Uterus (tissue), 4 donors: ENCODE measurements at places on chromosomes 3 and 15.
A peak's percentile ranks its signal among the peaks of the same experiment; 100 is the strongest.

DNA sequence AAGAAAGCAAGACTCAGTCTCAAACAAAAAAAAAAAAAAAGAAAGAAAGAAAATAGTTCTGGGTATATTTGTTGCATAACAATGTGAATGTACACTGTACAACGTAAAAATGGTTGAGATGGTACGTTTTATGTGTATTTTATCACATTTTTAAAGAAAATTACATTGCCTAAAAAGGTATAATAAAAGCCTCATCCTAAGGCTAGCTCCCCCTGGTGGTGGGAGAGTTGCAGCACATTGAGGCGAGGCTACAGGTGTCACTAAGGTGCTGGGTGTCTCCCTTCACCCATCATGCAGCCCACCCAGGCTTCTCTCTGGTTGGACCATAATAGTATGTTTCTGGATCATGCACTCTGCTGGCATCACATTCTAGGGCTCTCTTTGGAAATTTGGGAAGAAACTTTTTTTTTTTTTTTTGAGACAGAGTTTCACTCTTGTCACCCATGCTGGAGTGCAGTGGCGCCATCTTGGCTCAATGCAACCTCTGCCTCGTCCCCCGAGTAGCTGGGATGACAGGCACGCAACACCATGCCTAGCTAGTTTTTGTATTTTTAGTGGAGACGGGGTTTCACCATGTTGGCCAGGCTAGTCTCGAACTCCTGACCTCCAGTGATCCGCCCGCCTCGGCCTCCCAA is 12.4 kb upstream of the RAB11A start:
- no peaks in the 10 kb centered on the region for H3K36me3 ChIP-seq
- no peak overlapping the region for H3K27ac ChIP-seq
- DNase-seq, result peak; percentile 57
- no peak overlapping the region for H3K4me3 ChIP-seq
- H3K4me1 ChIP-seq, result no peaks in the 10 kb centered on the region

DNA sequence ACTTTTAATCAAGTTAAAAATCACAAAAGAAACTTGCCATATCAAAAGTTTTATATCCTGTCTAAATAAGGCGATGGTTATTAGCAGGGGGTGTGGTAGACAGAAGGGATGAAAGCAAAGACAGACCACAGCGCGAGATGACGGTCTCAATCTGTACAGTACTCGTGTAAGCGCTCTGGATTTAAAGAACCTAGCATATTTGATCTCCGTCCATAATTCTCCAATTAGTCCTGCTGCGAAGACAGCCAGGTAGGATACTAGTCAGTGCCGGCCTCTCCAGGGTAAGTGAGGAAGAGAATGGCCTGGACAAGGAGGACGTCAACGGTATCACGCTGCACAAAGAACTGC is 701 bp downstream of the SGO1 start:
- H3K27me3 ChIP-seq, result no peaks in the 10 kb centered on the region
- H3K36me3 ChIP-seq, result no peaks in the 10 kb centered on the region
- H3K4me1 ChIP-seq, result no peaks in the 10 kb centered on the region
- peak overlapping the region; percentile 50 for H3K4me3 ChIP-seq
- no peak for DNase-seq
- H3K27ac ChIP-seq, result no peak overlapping the region

GRCh38 chr3:98343647-98344507 is 9.8 kb upstream of the OR5K4 start:
- DNase-seq, result no peak
- no peaks in the 10 kb centered on the region for H3K4me1 ChIP-seq
- no peaks in the 10 kb centered on the region for H3K27me3 ChIP-seq
- no peak overlapping the region for H3K27ac ChIP-seq

GRCh38 chr3:40477666-40478065 is 744 bp downstream of the ZNF619 start:
- no peaks in the 10 kb centered on the region for H3K36me3 ChIP-seq
- H3K27ac ChIP-seq, result peak overlapping the region; percentile 78
- H3K4me3 ChIP-seq, result peak overlapping the region; percentile 93
- no peak for DNase-seq

DNA sequence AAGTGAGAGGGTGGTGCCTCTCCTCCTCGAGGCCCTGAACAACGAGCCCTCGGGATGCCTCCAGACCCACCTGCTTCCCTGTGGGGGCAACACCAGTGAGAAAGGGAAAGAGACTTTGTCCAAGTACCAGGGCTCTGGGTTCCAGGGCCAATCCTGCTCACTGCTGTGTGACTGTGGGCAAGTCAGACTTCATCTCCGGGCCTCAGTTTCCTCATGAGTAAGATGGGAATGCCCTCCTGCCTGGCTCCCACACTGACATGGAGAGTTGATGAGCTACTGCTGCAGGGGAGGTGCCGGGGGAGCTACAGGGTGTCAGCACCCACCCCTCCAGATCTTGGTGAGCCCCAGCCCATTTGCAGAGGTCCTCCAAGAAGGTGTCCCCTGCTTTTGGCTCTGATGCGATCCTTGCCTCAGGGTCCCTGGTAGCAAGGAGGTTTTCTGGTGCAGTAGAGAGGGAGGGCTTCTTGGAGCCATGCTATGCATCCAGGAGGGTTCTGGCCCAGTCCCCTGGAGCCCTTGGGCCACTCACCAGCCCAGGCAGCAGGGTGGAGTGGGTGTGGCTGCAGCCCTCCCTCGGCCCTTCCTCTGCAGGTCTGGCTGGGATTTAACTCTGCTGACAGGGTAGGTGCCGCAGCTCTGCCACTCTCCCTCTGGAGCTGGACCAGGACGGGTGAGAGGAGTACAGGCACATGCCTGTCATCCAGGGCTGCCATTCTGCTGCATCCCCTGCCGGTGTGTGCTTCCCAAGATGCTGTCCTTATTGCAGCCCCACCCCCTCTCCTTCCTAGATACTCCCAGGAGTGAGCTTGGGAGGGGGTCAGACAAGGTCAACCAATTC is 26.9 kb downstream of the LOXL1 start:
- peaks cover 13% of the 10 kb centered on the region for H3K4me1 ChIP-seq
- no peak overlapping the region for H3K4me3 ChIP-seq
- H3K27me3 ChIP-seq, result no peaks in the 10 kb centered on the region
- peak overlapping the region; percentile 95 for H3K27ac ChIP-seq

- no peaks in the 10 kb centered on the region for H3K36me3 ChIP-seq
- H3K27ac ChIP-seq, result peak overlapping the region; percentile 58
- no peak overlapping the region for H3K4me3 ChIP-seq
- H3K4me1 ChIP-seq, result no peaks in the 10 kb centered on the region
- H3K27me3 ChIP-seq, result no peaks in the 10 kb centered on the region
Measured at GRCh38 chr3:122892118-122892960, 97.5 kb downstream of the SLC49A4 start.

- no peak overlapping the region for H3K4me3 ChIP-seq
- no peaks in the 10 kb centered on the region for H3K4me1 ChIP-seq
- H3K27ac ChIP-seq, result no peak overlapping the region
- DNase-seq, result no peak
- no peaks in the 10 kb centered on the region for H3K36me3 ChIP-seq
Measured at GRCh38 chr3:123326531-123326930, 122.4 kb downstream of the ADCY5 start.

DNA sequence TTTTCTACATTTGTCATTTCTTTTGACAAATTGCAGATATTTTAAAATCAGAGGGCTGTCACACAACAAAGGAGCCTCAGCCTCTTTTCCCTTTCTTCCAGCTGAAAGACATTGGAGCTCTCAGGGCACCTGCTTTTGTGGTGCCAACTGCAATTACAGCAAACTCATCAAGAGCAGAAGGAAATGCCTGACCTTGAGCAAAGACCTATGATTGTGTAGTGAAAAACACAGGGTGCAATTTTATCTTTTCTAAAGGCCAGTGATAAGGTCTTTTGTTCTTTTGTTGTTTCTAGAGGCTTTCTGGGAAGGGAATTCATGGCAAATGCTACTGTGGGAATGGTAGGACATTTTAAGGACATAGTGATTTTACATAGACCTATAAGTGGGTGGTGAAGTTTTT is 214.3 kb downstream of the OXSM start:
- no peaks in the 10 kb centered on the region for H3K4me1 ChIP-seq
- H3K27ac ChIP-seq, result no peak overlapping the region
- no peak overlapping the region for H3K4me3 ChIP-seq
- no peak for DNase-seq
- no peaks in the 10 kb centered on the region for H3K36me3 ChIP-seq
- H3K27me3 ChIP-seq, result no peaks in the 10 kb centered on the region

DNA sequence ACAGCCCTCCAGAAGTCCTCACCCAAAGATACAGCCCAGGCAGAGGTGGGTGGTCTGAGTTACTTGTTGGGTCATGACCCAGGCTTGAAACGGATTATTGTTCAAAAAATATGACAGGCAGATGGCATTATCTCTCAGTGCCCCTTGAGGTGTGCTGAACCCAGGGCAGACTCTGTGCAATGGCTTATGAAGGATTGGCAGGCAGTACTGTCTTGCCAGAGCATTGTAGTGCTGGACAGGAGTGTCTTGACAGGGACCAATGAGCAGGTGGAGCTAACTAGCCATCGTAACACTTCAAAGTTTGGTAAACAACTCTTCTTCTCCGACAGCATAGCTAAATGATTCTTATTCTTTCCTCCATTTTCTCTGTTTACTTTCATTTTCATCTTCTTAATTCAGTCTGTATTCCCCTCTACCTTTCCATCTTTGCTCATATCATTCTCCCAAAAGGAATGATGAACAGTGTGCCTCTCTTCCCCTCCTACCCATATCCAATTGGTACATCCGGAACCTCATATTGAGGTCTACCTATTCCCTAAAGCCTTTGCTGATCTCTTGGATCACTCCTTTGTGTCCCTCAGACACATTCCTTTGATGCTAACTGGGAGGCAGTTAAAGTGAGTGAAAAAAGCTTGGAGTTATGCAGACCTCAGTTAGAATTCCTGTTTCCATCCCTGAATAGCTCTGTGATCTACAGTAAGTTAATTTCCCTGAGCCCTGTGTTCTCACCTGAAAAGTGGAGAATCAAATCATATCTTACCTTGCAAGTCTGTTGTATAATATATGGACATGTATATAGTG is 2.6 kb upstream of the IL20RB start:
- H3K36me3 ChIP-seq, result no peaks in the 10 kb centered on the region
- H3K4me1 ChIP-seq, result no peaks in the 10 kb centered on the region
- H3K4me3 ChIP-seq, result no peak overlapping the region
- H3K27me3 ChIP-seq, result no peaks in the 10 kb centered on the region

- H3K36me3 ChIP-seq, result no peaks in the 10 kb centered on the region
- DNase-seq, result no peak
- no peak overlapping the region for H3K27ac ChIP-seq
- no peak overlapping the region for H3K4me3 ChIP-seq
- H3K4me1 ChIP-seq, result no peaks in the 10 kb centered on the region
Measured at GRCh38 chr15:25714538-25714840, 148.6 kb downstream of the ATP10A start.

DNA sequence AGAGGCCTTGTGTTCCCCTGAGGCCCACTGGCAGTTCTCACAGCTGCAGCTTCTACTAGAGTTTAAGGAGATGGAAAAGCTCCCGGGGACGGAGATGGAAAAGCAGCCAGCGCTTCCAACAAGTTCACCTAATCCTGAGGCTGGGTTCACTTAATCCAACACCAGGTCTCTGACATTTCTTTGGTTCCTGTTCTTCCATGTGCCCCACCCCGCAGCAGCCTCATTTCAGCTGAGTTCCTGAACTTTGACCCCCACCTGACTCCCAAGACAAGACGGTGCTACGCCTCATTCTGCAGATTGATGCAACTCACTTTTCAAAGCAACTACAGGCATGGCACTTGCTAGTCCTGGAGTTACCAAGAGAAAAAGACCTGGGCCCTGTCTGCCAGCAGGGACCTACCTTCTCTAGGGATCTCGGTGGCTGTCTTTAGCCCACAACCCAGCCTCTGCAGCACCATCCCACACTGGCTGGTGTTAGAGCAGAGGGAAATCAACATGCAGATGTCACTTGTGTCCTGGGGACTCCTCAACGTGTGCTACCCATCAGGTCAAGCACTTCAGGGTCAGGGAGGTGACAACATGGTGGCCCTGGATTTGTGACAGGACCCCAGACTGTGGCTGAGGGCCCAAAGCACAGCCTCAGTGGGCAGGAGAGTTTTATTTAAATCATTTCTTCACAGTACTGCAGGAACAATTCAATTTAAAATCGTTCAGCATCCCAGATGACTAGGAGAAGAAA is 406.1 kb downstream of the VPS13C start:
- no peak overlapping the region for H3K4me3 ChIP-seq
- no peaks in the 10 kb centered on the region for H3K36me3 ChIP-seq
- H3K4me1 ChIP-seq, result no peaks in the 10 kb centered on the region
- no peak for DNase-seq
- no peaks in the 10 kb centered on the region for H3K27me3 ChIP-seq

DNA sequence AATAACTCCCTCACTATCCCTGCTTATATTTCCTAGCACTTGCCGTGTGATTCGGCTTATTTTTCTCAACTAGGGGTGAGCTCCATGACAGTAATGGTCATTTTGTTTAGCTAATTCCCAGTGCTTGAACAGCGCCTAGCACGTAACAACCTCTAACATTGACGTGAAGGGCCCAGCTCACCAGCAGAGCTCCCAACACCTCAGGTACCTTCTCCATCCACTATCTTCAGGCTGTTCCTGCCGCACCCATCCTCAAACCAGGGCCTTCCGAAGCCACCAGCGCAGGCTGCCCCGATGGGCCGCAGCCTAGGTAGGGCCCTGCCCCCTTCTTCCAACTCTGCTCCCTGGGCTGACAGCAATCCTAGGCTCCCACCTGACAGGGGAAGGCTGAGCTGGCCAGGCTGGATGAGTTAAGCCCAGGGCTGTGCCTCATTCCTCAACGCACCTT is 751 bp upstream of the RPS17 start:
- DNase-seq, result peak; percentile 24
- H3K27me3 ChIP-seq, result no peaks in the 10 kb centered on the region
- peak overlapping the region; percentile 89 for H3K4me3 ChIP-seq
- H3K36me3 ChIP-seq, result no peaks in the 10 kb centered on the region
- H3K27ac ChIP-seq, result peak overlapping the region; percentile 94

DNA sequence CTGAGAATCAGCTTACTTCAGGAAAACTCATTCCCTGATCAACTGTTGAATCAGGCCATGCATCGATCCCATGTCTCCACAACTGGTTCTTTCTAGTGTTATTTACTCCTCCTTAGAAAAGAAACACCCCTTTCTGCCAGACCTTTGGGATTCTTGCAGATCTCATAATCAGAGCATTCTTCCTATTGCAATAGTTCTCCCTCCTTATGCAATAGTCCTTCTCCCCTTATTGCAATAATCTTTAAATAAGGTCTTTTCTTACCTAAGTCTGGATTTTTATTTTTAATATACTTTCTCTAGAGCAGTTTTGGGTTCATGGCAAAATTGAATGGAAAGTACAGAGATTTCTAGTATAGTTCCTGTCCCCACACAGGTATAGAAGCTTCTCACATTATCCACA is 141.9 kb upstream of the SGO1 start:
- no peaks in the 10 kb centered on the region for H3K36me3 ChIP-seq
- H3K27ac ChIP-seq, result no peak overlapping the region
- H3K4me1 ChIP-seq, result no peaks in the 10 kb centered on the region
- no peak for DNase-seq

- no peaks in the 10 kb centered on the region for H3K36me3 ChIP-seq
- DNase-seq, result no peak
- H3K27me3 ChIP-seq, result no peaks in the 10 kb centered on the region
- H3K4me1 ChIP-seq, result no peaks in the 10 kb centered on the region
- no peak overlapping the region for H3K27ac ChIP-seq
Measured at GRCh38 chr15:69561071-69561784, 108.6 kb downstream of the RPLP1 start.

- no peak overlapping the region for H3K4me3 ChIP-seq
- no peak overlapping the region for H3K27ac ChIP-seq
- H3K36me3 ChIP-seq, result no peaks in the 10 kb centered on the region
- H3K27me3 ChIP-seq, result no peaks in the 10 kb centered on the region
- no peak for DNase-seq
- no peaks in the 10 kb centered on the region for H3K4me1 ChIP-seq
Measured at GRCh38 chr3:135987661-135988060, 22.1 kb downstream of the PPP2R3A start.

GRCh38 chr3:16528106-16528505 is 14.6 kb upstream of the RFTN1 start:
- H3K36me3 ChIP-seq, result no peaks in the 10 kb centered on the region
- no peak for DNase-seq
- H3K27me3 ChIP-seq, result no peaks in the 10 kb centered on the region
- H3K27ac ChIP-seq, result no peak overlapping the region
- H3K4me3 ChIP-seq, result no peak overlapping the region
- H3K4me1 ChIP-seq, result no peaks in the 10 kb centered on the region
